ENCODE measurements at places on chromosomes 7 and 10.

GRCh38 chr10:123385508-123386080 lies 231.4 kb downstream of the BUB3 start:
- no peak for DNase-seq

- DNase-seq, result no peak
Measured at GRCh38 chr7:102080434-102081243, 206.0 kb upstream of the SH2B2 start.

GRCh38 chr7:47386273-47386835 lies 195.6 kb downstream of the TNS3 start:
- DNase-seq, result no peak

DNA sequence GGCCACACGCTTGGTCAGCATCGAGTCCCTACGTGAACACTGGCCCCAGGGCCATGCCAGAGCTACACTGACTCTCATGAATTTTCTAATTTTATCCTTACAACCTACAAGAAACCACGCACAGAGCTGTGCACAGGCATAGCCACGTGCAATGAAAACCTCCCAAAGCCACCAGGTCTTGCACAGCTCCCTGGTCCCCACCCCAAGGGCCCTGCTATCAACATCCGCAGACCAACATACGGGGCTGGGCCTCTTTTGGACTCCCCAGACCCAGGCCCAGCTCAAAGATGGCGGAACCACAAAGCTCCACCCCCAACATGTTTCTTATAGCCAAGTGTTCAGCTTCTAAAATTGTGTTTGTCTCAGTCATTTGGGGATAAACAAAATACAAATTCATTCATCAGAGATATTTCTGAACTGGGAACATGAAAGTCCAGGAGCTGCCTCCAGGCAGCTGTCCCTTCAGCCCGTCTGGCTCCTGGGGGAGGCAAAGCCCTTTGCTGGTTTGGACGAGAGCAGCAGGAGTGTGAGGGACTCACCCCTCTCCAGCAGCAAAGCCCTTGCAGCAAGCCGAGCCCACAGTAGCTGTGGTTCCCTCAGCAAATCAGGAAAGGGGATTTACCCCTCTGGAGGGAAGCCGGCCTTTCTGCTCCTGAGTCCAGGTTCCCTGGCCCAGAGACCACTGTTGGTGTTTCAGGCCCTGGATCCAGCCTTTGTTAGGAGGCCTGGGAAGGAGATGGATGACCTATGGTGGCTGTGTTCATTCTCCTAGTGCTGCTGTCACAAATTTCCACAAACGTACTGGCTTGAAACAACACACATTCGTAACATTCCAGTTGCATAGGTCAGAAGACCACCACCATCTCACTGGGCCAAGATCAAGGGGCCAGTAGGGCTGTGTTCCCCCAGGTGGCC lies 75.1 kb downstream of the OAT start:
- no peak for DNase-seq

- DNase-seq, result no peak
Measured at GRCh38 chr10:43778571-43778970, 129.9 kb upstream of the ZNF32 start.

DNA sequence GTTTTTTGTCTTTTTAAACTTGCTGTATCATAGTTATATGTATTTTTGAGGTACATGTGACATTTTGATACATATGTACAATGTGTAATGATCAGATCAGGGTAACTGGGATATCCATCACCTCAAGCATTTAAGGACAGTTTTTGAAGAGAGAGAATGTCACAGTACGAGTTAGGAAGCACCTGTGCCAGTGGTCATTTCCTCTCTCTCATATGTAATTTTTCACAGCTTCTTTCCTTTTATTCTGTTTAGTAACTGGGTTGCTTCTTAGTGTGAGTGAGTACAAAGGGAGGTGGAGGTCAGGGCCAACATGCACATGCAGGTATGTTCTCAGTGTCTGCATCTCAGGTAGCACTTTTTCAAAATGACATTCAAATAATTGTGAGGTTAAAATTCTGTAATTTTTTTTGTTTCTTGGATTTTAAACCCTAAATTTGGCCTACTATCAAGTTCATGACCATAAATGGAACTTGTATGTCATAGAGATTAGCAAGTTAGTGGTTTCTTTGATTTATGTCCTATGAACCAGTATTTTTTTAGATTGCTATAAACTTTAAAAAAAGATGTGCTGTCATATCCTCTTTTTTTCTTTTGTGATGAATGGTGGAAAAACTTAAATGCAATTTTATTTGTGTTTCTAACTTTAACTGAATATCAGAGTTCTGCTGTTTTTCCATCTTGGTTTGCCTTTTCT lies 42.7 kb downstream of the SNX10 start:
- no peak for DNase-seq

DNA sequence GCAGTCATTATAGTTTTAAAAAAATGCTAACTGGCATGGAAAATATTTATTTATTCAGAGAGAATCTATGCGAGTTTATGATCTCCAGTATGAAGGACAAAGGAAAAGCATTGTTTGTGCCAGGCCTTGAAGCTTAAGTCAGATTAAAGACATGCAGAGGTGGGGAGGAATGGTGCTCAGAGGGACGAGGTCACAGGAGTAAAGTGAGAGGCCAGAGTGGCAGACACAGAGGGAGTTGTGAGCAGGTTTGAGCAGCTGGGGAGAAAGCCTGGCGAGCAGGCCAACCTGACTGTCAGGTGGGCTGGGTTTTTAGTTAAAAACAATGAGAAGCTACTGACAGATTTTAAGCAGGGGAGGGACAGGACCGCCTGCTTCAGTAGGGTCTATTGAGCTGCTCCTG lies 6.8 kb upstream of the CCNY start:
- DNase-seq, result no peak

- no peak for DNase-seq
Measured at GRCh38 chr7:12629816-12630512, 57.5 kb upstream of the ARL4A start.
